Stimulated activated CD4-positive, alpha-beta T cell treated with anti-CD3 and anti-CD28 coated beads, Interleukin-15, amount 100 ng/mL, for 1 hour (primary cell): ENCODE measurements at places on chromosomes 2 and 18.
A peak's percentile ranks its signal among the peaks of the same experiment; 100 is the strongest.

- DNase-seq: no peak
Measured at GRCh38 chr2:102126660-102127059, 15.9 kb upstream of the IL1R1 start.

DNA sequence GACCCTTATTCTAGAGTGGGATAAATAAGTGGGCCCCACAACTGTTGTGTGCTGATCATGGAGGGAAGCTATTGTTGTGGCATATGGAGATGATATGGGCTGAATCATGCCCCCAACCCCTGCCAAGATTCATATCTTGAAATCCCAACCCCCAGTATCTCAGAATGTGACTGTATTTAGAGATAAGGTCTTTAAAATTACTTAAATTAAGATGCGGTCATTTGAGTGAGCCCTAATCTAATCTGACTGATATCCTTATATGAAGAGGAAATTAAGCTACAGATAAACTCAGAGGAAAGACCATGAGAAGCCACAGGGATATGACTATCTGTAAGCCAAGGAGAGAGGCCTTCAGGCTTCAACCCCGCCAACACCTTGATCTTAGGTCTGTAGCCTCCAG lies 188.3 kb upstream of the RND3 start:
- no peak for DNase-seq

- no peak for DNase-seq
Measured at GRCh38 chr2:73292906-73293533, 328 bp downstream of the EGR4 start.

GRCh38 chr2:217645896-217646295 lies 356.9 kb downstream of the TNS1 start:
- no peak for DNase-seq

DNA sequence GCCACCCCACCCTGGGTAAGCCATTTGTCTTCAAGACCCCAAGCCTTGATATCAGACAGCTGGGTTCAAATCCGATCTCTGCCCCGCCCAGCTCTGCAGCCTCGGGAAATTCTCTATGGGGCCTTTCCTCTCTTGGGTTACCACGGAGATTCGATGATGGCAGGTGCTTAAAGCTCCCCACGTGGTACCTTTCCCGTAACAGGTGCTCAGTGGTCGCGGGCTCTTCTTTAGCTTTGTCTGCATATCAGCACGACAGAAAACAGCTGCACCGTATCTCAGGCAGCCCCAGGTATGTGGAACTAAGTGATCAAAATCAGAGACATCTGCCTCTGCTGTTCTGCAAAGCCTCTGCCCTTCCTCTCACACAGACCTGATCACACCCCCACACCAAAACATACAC lies 37.4 kb downstream of the TTC32 start:
- DNase-seq: no peak

GRCh38 chr18:3585656-3586509 lies 135.9 kb downstream of the TGIF1 start:
- DNase-seq: peak; percentile 43

DNA sequence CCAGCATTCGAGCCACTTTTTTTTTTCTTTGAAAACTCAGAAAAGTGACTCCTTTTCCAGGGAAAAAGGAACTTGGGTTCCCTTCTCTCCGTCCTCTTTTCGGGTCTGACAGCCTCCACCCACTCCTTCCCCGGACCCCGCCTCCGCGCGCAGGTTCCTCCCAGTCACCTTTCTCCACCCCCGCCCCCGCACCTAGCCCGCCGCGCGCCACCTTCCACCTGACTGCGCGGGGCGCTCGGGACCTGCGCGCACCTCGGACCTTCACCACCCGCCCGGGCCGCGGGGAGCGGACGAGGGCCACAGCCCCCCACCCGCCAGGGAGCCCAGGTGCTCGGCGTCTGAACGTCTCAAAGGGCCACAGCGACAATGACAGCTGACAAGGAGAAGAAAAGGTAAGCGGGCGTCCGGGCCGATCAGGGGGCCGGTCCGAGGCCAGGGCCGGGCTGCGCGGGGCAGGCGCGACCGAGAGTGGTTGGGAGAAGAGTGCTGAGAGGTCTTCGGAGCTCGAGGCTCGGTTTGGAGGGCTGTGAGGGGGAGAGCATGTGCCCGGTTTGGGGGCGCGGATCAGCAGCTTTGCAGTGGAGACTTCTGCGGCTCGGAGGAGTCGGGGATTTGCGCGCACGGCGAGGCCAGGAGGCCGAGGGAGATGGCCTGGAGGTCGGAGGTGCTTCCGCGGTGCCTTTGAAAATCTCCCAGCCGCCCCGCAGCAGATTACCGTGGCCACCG lies 502 bp downstream of the EPAS1 start:
- DNase-seq: peak; percentile 48

GRCh38 chr2:127636248-127637235 lies 9.4 kb upstream of the GPR17 start:
- no peak for DNase-seq

GRCh38 chr2:142716463-142717242 lies 160.8 kb upstream of the KYNU start:
- DNase-seq: no peak

DNA sequence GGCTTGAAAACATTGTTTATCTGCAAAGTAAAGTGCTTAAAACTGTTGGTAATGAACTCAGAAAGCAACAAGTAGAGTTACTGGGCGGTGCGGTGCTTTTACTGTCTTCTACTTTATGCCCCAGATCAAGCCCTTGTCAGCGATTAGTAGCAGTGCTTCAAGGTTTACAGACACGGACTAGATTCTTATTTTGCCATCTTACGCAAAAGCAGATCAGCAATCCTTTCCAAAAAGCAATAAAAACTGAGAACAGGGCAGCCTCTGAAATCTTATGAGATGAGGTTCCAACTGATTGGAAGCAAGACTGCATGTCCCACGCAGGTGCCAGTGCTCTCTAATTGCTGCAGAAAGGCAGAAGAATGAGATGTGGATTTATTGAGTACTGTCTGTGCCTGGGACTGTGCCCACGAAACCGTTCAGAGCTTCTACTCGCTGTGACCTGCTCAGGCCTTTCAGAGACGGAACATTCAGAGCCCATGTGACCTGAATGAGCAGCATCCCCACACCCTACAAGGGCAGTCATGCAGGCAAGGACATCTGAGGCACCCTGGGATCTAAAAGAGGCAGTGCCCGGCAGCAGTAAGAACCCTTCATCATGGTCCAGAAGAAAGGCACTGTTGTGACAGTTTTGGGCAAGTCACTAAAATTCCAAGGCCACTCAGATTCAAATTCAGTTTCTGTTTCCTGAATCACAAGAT lies 15.7 kb downstream of the COL4A3 start:
- DNase-seq: no peak

DNA sequence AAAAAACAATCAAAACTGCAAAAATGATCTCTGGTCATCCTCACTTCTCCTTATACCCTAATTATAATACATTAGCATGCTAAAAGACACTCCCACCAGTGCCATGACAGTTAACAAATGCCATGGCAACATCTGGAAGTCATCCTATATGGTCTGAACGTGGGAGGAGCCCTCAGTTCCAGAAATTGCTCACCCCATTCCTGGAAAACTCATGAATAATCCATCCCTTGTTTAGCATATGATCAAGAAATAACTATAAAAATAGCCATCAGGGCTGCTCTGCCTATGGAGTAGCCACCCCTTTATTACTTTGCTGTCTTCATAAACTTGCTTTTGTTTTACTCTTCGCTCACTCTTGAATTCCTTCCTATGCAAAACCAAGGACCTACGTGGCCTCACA lies 5.7 kb upstream of the C2orf80 start:
- no peak for DNase-seq

DNA sequence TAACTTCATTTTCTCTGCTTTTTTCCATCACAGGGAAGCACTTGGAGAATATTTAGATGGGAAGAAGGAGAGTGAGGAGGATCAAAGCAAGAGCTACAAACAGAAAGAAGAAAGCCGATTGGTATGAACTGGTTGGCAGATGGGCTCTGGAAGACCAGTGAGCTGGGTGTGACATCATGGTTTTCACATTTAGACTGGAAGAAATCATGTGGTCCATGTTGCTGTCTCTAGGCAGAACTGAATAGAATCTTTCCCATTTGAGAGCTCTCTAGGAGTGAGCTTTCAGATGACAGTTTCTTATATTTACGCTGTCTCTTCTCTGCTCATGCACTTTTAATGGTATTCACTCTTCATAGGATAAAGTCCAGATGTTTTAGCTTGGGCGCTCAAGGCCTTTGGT lies 12.6 kb downstream of the DRC1 start:
- no peak for DNase-seq

- no peak for DNase-seq
Measured at GRCh38 chr2:27494944-27495554, at the start of gene FNDC4. FNDC4 (minus strand) TSS chr2:27495200; CDS start chr2:27494679, 521 bp downstream.

GRCh38 chr2:96665083-96665569 lies 22.6 kb downstream of the FER1L5 start:
- no peak for DNase-seq

- no peak for DNase-seq
Measured at GRCh38 chr2:147663153-147663961, 181.5 kb upstream of the ACVR2A start.

GRCh38 chr2:232492236-232492848 lies 4.7 kb upstream of the ECEL1 start:
- no peak for DNase-seq

GRCh38 chr2:80737047-80737446 lies 432.5 kb upstream of the LRRTM1 start:
- no peak for DNase-seq

DNA sequence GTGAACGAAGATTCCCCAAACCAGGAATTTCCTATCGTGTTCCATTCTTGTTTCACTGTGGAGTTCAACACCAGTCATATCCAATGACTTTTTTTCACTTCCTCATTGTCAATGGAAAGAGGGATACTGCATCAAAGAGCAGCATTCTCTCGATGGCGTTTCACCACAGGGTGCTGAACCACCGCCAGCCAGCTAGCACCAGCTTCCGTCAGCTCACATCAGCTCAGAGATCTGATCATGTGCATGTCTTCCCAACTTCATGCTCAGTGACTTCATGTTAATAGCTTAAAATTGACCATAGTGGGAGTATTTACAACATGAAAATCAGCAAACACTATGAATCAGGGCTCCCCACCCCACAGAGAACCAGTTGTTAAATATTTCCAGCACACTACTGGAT lies 359.9 kb downstream of the TNS1 start:
- no peak for DNase-seq

DNA sequence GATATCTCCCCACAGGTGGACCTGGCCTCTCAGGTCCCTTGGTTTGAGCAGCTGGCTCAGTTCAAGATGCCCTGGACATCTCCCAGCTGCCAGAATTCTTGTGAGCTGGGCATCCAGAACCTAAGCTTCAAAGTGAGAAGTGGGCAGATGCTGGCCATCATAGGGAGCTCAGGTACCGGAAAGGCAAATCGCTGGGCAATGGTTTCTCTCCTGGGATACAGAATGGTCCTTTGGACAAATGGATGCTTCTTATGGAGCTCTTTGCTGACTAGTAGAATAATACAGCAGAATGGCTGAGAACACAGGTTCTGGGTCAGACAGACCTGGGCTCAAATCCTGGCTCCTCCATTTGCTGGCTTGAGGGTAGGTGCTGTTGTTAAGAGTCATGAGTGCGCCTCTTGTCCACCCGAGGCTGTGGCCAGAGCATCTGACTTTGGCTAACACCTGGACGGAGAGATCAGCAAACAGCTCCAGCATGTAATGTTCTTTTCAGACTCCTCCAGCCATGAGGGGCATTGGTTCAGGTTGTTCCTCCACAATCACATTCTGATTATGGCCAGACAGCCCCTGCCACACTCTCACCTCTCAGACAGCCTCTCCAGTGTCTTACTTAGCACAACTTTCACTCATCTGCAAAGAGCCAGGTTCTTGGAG lies 7.5 kb downstream of the ABCG8 start:
- DNase-seq: no peak

DNA sequence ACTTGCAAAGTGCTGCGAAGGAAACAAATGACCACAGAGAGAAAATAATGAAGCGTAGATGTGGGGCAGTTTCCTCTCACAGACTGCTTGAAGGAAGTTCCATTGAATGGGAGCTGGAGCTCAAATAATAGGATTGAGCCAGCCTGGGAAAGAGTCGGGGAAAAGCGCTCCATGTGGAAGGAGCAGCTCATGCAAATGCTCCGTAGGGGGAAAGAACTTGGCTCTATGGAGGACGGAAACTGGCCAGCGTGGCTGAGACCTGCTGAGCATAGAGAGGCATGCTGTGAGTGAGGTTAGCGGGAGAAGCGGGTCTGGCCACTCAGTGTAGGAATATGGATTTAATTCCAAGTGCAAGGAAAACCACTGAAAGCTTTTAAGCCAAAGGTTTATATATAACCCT lies 28.6 kb upstream of the VIT start:
- DNase-seq: no peak

DNA sequence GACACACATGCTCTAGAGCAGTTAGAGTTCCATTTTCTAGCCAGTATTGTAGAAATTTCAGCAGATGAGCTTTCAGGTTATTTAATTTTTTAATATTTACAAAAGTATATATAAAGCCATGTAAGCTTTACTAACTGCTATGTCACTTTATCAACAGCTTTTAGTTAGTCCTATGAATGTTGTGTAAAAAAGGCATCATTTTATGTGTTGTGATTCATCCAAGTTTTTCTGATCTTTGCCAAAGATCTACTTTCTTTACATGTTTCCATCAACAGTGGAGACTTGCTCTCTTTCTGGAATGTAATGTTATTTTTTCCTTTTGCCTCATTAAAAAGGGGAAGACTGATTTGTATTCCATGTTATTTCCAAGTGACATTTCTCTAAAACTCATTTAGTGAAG lies 125.2 kb upstream of the TFPI start:
- no peak for DNase-seq

GRCh38 chr2:101788565-101788964 lies 91.1 kb downstream of the MAP4K4 start:
- DNase-seq: no peak

GRCh38 chr2:210540900-210541289 lies 15.5 kb upstream of the CPS1 start:
- no peak for DNase-seq

- DNase-seq: no peak
Measured at GRCh38 chr18:46705521-46705920, 48.5 kb upstream of the LOXHD1 start.

GRCh38 chr2:236668531-236668969 lies 98.9 kb downstream of the ACKR3 start:
- DNase-seq: no peak

DNA sequence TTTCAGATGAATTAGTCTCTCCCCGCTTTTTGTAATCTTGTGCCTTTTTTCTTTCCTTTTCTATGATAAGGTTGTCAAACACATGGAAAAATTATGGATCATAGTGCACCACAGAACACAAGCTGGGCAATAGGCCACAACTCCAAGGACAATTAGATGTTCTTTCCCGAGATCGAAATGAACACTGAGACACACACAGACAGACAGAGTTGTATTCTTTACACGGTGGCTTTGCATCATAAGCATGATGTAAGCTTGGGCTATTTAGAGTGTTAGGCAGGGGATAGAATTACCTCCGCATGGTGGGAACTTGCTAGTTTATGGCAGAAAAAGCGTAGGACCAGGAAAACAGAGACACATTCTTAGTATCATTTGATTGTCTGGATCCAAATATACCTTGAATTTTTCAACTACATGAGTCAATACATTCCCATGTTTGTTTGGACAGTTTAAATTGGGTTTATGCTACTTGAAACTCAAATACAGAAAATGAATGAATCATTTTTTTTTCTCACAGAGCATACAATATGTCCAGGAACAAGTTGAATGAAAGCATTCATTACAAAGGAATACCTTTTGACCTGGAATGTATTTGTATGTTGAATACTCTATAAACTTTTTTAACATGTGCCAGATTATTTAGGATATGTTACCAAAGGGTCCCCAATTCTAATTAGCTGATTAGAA lies 1611.5 kb upstream of the TMEFF2 start:
- DNase-seq: no peak

- DNase-seq: no peak
Measured at GRCh38 chr18:31973929-31974546, 31.1 kb upstream of the TRAPPC8 start.

- DNase-seq: no peak
Measured at GRCh38 chr18:12906773-12907172, 22.7 kb upstream of the PTPN2 start.
